ENCODE measurements at places on chromosomes 4 and X. TPM values are rescaled to one million over a fixed set of nuclear protein-coding genes. Genes with fewer than 3 reads are reported as not detected.

SETD7 gene
- 8.7 TPM for total RNA-seq

FAM156B gene
- total RNA-seq = 11.7 TPM

RPS6KA6 gene
- total RNA-seq = not detected

RASSF6 gene
- total RNA-seq = not detected

IGFBP7 gene
- not detected for total RNA-seq

RAB40AL gene
- not detected for total RNA-seq

FAM47A gene
- not detected for total RNA-seq

SSX3 gene
- not detected for total RNA-seq

RNF212 gene
- 2.1 TPM for total RNA-seq

PDCL2 gene
- not detected for total RNA-seq

ARMCX2 gene
- 3.4 TPM for total RNA-seq

DRP2 gene
- 0.69 TPM for total RNA-seq

MAGEC1 gene
- total RNA-seq = not detected

SASH3 gene
- 301 TPM for total RNA-seq

IL13RA1 gene
- total RNA-seq = 0.68 TPM

EDA2R gene
- 5.8 TPM for total RNA-seq

ADRA2C gene
- not detected for total RNA-seq

LAMTOR3 gene
- total RNA-seq = 36.1 TPM

PLP1 gene
- not detected for total RNA-seq

KLKB1 gene
- 0.64 TPM for total RNA-seq

VEGFC gene
- total RNA-seq = not detected

PRRG1 gene
- not detected for total RNA-seq

IL2 gene
- total RNA-seq = 4.6 TPM

CYBB gene
- total RNA-seq = 0.32 TPM

AKAP4 gene
- total RNA-seq = not detected

CCNG2 gene
- total RNA-seq = 19.1 TPM

HAND2 gene
- total RNA-seq = not detected

GRIPAP1 gene
- total RNA-seq = 103 TPM

PRKG2 gene
- total RNA-seq = 0.27 TPM

HSPA4L gene
- total RNA-seq = 0.66 TPM
